ENCODE measurements at places on chromosomes 7 and 10.

DNA sequence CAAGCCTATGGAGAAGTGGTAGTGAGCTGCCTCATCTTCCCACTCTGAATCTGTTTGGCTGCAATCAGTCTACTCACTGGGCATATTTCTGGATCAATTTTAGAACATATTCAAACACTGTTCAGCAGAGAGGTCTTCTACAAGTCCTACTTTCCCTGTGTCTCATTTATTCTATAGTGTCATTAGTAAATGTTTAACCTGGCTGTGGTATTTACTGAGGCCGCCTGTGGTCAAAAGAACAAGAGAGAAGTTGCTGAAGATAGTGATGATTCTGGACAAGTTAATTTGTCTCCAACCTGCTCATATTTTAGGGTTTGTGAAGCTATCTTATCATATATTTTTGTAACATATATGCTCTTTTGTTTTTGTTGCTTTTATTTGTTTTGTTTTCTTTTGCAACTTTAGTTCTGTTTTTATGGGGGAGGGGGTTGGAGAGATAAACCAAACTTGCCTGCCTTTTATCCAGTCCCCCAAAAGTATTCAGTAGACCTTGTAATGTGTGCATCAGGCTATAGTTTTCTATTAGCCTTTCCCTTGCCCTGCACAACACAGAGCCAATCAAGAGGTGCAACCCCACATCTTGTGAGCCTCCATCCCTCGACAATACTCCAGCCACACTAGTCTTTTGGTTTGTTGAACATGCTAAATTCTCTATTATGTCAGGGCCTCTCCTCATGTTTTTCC lies 362.8 kb upstream of the MBL2 start:
- no peak for DNase-seq

DNA sequence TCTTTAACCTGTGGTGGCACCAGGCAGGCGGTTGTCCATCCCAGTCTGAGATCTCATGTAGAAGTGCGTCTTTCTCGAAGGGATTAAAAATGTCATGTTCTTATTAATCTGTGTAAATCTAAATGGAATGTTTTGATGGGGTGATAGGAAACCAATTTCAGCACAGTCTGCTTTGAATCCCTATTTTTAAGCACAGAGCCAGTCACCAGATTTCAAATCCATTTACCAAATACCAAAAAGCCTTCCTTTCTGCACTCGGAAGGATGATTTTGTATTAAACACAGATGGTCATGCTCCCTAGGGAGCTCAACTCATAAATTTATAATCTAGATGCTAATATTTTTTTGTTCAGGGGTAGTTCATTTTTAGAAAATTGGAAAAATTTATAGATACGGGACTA lies 160.6 kb upstream of the AOAH start:
- no peak for DNase-seq

DNA sequence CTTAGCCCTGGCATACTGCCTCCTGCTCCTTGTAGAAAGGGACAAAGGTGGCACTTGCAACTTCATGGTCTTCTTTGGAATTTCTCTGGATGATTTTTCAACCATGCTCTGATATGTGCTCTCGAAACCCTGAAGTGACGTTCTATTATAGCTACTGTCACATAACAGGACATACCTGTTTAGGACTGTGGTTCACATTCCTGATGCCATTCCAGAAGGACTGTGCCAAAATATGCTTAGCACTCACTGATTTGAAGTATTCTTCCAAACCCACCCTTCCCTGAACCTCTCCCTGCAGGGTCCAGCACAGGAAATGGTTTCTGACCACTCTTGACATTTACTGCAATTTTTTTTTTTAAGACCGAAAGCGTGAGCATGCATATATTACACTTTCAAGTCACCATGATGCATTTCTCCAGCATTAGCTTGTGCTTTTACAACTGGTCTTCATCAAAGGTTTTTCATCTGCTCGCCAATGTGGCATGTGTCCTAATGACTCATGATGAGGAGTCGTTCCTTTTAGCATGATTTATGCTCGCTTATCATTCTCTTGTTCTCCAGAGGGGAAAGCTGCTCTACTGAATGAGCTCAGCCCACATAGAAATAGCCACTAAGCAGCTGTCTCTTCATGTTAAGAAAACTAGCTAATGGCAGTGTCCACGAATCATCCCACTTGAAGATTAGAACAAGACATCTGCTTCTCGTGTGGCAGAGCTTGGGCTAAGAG lies 135.2 kb downstream of the ADAM12 start:
- no peak for DNase-seq

- DNase-seq, result no peak
Observed at GRCh38 chr7:29359482-29360093, 165.0 kb downstream of the CHN2 start.

DNA sequence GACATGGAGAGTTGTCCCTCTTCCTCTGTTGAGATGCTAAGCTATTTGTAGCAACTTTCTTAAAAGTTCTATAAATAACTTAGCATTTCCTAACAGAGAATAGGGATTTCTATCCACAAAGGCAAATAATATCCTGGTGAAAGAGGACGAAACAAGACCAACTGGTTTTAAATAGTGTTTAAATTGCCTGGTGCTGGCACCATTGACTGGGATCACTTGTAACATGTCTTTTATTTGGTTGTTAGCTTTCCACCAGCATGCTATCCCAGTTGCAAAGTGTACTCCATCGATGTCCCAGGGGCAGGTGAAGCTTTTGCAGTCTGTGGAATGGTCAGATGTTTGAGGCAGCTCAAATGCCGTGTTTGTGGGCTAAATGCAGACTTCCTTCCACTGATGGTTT lies 3.7 kb downstream of the SUFU start:
- no peak for DNase-seq

GRCh38 chr7:34190299-34190698 lies 285.0 kb downstream of the BMPER start:
- peak; percentile 30 for DNase-seq

DNA sequence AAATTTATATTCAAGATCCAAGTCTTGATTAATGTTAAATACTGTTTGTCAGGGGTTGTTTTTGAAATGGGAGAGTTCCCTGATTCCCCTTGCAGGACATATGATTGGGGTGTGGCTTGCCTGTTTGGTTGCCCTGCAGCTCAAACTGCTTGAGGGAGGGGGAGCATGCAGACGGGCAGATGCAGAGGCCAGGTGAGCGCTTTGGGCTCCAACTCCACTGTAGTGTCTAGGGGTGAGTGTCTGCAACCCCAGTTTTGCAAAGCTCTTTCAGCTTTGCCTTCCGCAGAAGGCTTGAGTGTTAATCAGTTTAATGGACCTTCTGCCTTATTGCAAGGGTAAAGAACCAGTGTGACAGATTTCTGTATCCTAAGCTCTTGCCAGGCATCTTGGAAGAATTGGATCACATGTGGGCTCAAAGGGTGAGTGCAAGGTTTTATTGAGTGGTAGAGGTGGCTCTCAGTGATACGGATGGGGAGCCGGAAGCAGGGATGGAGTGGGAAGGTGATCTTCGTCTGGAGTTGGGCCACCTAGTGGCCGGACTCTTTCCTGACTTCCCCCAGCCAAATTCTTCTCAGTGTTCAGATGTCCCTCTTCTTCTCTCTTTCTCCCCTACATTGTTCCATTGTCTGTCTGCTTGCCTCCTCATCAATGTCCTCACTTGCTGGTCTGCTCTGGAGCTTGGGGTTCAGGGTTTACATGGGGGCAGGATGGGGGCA lies 479.7 kb downstream of the ATRNL1 start:
- DNase-seq, result no peak

DNA sequence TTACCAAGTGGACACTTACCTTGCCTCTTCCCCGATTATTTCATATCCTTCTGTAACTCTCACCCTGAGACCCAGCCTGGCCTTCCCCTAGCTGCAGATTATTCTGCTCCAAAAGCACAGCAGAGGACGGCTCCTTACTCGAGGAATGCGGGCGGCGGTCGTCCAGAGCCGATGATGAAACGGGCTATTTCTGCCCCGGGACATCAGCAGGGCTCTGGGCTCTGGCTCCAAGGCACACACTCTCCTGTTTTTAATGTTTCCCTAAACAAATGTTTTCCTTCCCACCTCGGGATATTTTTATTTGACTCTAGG lies 343 bp upstream of the C10orf71 start:
- no peak for DNase-seq

GRCh38 chr7:82672078-82672477 lies 228.5 kb upstream of the CACNA2D1 start:
- no peak for DNase-seq

GRCh38 chr10:34705563-34705962 lies 109.5 kb downstream of the PARD3 start:
- no peak for DNase-seq

- no peak for DNase-seq
Observed at GRCh38 chr10:122974023-122974422, 6.2 kb upstream of the PSTK start.
